Stimulated activated CD4-positive, alpha-beta T cell treated with anti-CD3 and anti-CD28 coated beads, Interleukin-2, amount 100 ng/mL, for 4 hours (primary cell): ENCODE measurements at places on chromosomes 16 and 17.

- no peak for DNase-seq
Measured at GRCh38 chr17:57341611-57342540, 85.6 kb downstream of the MSI2 start.

- DNase-seq, result no peak
Measured at GRCh38 chr17:39527220-39527813, 66.0 kb downstream of the CDK12 start.

GRCh38 chr17:77610518-77610893 lies 348.0 kb upstream of the TNRC6C start:
- no peak for DNase-seq

GRCh38 chr17:17141860-17142552 lies 64.1 kb downstream of the PLD6 start:
- DNase-seq, result no peak
